Stimulated activated naive CD8-positive, alpha-beta T cell treated with anti-CD3 and anti-CD28 coated beads, Interleukin-15, amount 100 ng/mL, for 72 hours (primary cell): ENCODE measurements at places on chromosomes 3 and 15.

DNA sequence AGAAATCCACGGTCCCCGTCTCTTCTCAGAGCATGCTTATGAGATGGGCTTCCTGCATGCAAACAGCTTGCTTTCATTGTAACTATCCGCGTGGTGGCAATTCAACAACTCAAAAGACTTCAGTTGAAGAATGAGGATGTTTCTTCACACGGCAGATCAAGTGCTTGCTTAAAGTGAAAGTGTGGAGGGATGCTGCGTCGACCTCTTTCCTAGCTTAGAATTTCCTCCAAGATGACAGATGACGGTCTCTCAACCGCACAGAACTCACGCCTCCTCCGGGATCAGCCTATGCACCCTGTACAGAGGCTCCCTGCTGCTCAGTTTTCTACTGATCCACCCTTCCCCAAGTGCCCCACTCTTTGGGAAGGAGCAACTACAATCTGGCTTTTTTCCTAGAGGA, 47.8 kb downstream of the PCSK6 start:
- DNase-seq, result no peak

DNA sequence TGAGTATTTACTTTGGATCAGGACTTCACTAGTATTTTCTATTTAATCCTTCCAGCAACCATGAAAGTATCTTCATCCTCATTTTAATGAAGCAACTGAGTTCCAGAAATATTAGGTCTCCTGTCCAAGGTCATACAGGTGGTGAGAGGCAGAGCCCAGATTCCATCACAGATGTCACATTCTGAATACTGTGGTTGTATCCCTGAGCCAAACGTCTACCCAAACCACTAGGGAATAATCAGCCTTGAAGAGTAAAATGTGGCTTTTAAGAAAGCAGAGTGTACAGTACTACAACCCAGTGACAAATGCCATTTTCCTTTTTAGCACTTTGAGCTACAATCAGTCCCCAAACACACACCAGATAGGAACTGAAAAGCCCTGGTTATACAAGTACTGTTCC, 93.3 kb upstream of the TRIM42 start:
- DNase-seq, result no peak

DNA sequence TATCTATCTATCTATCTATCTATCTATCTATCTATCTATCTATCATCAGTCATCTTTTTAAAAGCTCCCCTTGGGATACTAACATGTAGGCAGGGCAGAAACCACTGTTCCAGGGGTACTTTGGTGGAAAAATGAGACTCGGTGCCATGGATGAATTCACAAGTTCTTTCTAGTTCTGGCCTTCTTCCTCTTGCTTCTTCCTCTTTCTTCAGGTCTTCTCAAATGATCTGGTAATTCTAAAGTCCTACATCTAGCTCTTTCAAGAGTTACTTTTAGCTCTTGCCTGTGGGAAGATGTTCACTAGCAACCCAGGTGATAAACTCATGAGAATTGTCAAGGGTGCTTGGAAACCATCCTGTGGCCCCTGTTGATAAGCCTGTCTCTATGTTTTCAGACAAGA, 168.5 kb upstream of the TBC1D5 start:
- DNase-seq, result no peak

- no peak for DNase-seq
Measured at GRCh38 chr3:53688989-53689388, 157.2 kb downstream of the CHDH start.

GRCh38 chr3:52023860-52024764, 28.4 kb upstream of the RPL29 start:
- DNase-seq, result no peak
